Hindlimb muscle (tissue), 1 donor: ENCODE measurements at places on chromosomes 13 and 19.

DNA sequence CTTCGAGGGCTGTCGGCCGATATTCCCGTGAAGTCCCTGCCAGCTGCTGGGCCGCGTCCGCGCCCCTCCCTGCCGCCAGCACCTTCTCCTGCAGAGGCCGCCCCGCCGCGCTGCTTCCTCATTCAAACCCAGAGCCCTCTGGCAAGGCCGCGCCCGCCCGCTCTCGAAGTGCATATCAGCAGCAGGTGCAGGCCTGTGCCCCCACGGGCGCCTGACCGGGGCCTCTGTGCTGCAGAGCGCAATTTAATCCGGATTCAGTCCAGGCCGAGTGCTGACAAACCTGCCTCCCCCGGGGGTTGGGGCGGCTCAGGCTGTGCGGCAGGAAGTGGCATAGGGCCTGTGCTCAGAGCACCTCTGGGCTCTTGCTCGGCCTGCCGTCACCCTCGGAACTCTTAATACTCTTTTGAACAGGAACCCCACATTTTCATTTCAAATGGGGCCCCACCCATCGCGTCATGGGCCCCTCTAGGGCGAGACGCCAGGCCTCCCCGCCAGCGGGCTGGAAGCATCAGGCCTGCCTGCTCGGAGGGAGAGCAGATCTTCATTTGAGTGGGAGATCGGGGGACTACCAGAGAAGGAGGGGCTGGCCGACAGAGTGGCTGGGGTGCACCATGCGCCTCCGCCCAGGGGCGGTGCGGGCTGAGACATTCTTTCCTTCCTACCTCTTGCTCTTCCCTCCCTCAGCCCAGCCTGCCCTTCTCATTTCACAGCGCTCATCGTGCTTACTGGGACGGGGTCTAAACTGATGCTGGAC lies 125.7 kb downstream of the TNFRSF19 start:
- DNase-seq: peak; percentile 36

- DNase-seq: peak; percentile 86
These were observed 1.6 kb downstream of the MEX3D start for GRCh38 chr19:1566392-1567115.

DNA sequence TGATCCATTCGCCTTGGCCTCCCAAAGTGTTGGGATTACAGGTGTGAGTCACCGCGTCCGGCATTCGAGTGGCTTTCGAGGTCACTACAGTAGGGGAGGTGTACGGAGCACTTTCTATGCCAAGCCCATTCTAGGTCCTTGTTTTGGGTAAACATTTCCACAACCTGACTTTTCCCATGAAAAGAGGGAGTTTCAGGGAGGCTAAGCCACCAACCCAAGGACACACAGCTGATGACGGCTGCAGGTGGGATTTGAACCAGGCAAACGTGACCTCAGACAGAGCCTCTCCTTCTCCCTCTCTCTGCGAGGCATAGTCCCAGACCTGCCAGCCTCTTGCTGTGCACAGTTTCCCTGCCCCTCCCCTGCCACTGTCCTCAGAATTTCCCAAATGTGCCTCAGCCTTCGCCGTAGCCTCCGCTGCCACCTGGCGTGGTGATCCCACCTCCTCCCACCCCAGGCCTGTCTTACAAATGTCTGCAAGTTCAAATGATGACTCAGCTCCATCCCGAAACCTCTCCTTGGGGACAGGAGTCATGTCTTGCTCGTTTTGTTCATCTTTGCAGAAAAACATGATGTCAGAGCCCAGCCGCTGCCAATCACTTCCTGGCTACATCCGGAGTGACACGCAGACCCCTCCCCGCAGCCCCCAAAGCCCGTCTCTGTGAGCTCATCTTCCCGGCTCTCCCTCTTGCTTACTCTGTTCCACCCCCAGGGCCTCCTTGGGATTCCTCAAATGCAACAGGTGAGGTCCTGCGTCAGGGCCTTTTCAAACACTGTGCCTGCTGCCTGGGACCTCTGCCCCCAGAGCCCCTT lies 6.6 kb upstream of the GADD45B start:
- DNase-seq: no peak

DNA sequence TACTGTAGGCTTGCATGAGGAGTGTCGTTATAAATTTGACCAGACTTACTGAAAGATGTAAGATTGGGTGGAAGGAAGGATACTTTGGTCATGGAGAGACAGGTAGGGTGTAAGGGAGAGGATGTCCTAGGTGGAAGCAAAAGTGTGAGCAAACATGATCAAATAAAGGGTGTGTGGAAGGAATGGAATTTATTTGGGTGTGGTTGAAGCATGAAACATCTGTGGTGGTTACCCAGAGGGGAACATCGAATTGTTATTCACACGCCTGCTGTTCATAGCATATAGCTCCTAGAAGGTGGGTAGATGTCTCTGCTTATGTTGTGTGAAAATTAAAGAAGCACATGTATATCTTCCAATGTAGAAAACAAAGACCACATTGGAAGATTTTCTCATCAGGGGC lies 157.7 kb downstream of the ATP8A2 start:
- no peak for DNase-seq

DNA sequence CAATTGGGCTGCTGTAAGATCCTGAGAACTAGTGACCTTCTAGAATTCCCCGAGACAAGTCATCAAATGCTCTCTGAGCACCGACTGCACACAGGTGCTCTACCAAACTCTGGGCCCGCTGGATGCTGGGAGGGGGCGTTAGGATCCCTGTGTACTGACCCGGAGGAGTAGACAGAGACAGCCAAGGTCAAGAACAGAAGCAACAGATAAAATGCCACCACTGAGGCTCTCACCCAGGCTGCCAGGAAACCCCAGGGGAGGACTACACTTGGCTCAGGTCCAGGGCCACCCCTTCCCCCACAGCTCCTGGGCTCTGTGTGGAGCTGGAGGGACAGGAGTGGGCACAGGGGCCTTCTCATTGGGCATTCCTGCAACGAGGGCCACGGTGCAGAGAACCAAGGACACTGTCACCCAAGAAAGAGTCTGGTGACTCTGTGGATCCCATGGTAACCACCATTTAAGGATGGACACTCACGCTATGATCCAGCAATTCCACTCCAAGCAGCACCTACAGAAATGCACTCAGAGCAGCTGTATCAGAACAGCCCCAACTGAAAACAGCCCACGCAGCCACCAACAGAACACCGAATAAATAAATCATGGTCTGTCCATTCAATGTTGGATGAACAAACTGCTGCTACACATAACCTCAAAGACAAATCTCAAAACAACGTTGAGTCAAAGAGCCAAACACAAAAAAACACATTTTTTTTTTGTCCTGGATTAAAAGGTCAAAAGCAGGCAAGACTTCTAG lies 16.8 kb upstream of the SLC35E1 start:
- no peak for DNase-seq

DNA sequence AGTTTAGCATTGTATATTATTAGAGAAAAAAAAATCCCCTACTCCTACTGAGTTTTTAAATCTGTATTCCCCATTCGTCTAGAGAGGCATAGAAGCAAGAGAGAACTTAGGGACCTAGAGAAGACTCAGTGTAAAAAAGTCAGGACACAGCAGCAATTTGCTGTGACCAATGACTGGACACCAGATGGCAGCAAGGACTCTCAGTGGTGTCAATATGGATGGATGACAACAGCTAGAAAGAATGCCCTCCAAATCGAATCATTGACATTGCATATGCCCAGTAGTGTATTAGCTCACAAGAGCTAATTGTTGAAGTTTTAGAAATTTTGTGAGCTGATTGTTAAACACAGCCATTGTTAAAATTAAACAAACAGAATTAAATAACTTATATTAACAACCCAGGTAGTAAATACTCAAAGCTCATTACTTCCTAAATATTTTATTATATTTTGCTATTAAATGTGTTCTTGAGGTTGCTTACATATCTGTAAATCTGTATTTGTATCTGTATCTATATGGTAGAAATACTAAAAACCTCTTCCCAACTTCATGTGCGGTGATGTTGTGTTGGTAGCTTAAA lies 43.9 kb downstream of the SIAH3 start:
- peak; percentile 11 for DNase-seq

DNA sequence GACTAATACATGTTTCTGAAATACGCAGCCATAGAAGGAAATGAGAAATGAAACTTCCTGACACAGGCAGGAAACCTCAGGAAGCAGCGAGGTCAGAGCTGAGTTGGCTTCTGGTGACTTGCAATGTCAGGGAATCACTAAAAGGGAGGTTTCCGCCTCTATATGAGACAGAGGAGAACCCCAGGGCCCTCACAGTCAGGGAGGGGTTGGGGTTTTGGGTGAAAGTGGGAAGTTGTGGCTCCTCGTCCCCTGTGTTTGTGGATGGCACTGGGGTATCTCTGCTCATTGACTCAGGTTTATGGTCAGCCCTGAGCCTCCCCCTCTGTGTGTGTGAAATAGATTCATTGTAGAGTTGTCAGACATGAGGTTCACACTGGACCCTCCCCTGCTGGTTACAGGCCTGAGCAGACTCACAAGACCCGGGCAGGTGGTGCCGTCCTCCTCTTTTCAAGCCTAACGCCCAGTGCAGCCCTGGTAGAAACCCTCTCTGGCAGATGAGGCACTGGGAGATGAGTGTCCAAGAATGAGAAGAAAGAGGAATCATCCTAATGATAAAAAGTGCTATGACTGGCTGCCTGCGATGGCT lies 5.5 kb upstream of the LILRA6 start:
- peak; percentile 23 for DNase-seq
